Activated T-helper 1 cell treated with anti-CD3 and anti-CD28 coated beads, Interleukin-12 subunit alpha, Interleukin-12 subunit beta, Interleukin-2, Interleukin-4 antibody, amounts not matched to agents 30 ng/mL and 10 ng/mL and 1 ng/mL, durations not matched to agents 14 hours and 24 hours and 36 hours (primary cell): ENCODE measurements at places on chromosomes 2 and 18. TPM values are rescaled to one million over a fixed set of nuclear protein-coding genes. Genes with fewer than 3 reads are reported as not detected.

DNA sequence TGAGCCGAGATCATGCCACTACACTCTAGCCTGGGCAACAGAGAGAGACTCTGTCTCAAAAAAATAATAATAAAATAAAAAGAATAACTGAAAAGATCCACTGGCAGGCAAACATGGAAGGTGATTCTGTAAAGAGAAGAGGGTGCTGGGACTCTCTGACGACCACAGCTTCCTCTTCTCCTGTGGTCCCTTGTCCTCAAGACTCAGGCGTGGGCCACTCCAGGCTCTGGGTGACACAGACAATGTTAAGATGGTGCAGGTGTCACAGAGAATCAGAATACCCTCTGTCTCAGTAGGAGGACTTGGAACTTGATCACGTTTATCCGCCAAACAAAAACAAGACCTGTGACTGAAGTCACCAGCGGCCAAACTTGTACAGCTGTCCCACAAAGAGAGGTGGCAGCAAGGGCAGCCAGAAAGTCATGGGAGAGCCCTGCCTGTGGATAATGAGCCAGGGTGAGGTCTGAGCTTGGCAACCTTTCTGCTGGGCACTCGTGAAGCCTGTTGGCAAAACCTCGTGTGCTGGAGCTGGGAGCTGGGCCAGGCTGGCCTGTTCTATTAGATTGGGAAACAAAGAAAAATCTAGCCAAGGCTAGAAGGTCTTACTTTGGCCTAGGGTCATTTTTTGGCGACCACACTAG is 76.4 kb upstream of the ITGA6 start:
- H3K27me3 ChIP-seq: peaks cover 10% of the 10 kb centered on the region
- H3K4me3 ChIP-seq: no peak overlapping the region
- no peak overlapping the region for H3K27ac ChIP-seq
- H3K4me1 ChIP-seq: no peaks in the 10 kb centered on the region

DNA sequence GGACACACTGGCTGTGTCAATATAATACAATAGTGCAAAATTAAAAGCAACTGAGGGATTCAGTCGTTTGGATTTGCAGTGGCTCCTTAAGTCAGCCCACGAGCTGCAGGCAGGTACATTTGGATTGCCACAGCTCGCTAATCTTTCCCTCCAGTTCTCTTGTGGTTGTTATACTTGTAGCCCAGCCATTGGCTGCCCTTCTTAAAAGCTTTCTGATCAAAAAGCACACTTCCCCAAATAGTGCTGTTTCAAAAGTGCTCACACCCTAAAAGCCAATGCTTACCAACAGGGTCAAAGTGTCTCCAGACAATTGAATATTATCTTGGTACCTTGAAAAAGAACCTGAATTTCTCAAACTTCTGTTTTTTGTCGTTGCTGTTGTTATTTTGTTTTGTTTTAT is 404.7 kb upstream of the FAM98A start:
- no peak overlapping the region for H3K27ac ChIP-seq
- H3K4me3 ChIP-seq: no peak overlapping the region
- H3K4me1 ChIP-seq: no peaks in the 10 kb centered on the region
- H3K27me3 ChIP-seq: no peaks in the 10 kb centered on the region

DNA sequence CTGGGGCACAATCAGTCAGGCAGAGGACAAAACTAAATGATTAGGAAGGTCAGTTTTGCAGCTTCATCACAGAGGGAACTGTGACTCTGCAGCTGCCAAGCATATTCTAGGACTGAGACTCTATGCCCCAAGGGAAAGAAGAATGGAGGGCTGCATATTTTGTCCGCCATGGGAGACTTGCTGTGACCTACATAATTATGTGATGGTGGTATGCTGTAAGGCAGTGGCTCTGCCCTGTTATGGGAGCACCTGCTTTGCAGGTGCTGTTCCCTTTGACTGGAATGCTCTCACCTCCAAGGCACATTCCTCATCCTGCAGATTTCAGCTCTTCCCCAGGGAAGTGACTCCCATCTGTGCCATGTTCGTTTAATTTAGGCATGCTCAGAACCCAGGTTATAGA is 261.9 kb upstream of the EPHA4 start:
- no peaks in the 10 kb centered on the region for H3K27me3 ChIP-seq
- no peak for DNase-seq
- H3K4me3 ChIP-seq: no peak overlapping the region
- H3K4me1 ChIP-seq: no peaks in the 10 kb centered on the region
- H3K36me3 ChIP-seq: no peaks in the 10 kb centered on the region

GRCh38 chr2:23330214-23330613 is 54.8 kb upstream of the KLHL29 start:
- no peak overlapping the region for H3K4me3 ChIP-seq
- no peaks in the 10 kb centered on the region for H3K27me3 ChIP-seq
- DNase-seq: no peak
- H3K36me3 ChIP-seq: no peaks in the 10 kb centered on the region
- no peaks in the 10 kb centered on the region for H3K4me1 ChIP-seq

GRCh38 chr2:50614056-50614455 is 417.9 kb downstream of the NRXN1 start:
- no peak overlapping the region for H3K4me3 ChIP-seq
- H3K4me1 ChIP-seq: no peaks in the 10 kb centered on the region
- H3K27me3 ChIP-seq: no peaks in the 10 kb centered on the region

Gene NBEAL1
- total RNA-seq: 9.2 and 10.7 TPM in 2 replicates

Gene WDR7
- 28.4 and 32.2 TPM in 2 replicates for total RNA-seq
